Putamen (tissue), 1 donor: ENCODE measurements at places on chromosomes 2 and 18.

DNA sequence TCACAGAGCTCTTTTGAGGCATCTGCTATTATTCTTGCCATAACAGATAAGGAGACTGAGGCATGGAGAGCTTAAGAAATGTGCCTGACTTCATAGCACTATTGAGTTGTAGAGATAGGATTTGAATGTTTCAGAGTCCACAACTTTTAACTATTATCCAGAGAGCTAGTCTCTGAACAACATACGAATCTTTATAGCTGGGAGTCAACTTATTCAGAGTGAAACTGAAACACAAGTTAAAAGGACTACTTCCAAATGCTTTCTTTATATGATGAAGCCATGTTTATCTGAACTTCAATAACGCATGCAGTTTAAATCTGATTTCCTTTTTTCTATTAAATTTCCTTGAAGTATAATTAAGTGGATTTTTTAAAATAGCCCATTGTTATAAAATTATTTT is 268.8 kb downstream of the IKZF2 start:
- no peak for DNase-seq

GRCh38 chr18:78782951-78783563 is 196.6 kb upstream of the SALL3 start:
- DNase-seq, result no peak

DNA sequence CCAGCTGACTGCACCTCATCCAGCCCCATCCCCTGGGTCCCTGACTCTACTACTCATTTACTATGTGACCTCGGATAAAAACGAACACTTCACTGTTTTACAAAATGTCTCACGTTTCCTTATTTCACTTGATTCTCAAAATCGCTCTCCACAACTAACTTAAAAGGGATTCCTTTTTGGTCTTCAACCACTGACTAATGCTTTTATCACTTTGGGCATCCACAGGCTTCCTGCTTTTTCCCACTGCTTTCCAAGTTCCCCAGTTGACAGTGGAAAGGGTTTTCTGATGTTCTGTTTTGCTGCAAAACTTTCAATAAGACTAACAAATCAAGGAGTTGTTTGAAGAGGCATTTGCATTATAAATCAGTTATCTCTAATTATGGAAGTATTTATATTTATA is 24.1 kb downstream of the EIF2AK3 start:
- no peak for DNase-seq

DNA sequence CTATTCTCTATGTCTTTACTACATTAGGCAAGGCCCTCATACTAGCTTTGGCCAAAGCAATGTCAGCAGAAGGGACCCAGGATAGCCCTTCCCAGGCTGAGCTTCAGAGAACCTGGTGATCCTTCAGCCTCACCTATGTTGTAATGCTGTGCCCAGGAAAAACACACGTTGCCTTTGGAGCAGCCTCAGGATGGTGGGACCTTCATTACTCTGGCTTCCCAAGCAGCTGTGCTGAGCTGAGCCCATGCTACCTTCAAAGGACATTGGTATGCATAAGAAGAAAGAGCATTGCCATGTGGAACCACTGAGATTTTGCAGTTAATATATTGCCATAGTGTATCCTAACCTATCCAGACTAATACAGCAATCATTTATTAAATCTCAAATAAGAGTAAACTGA is 756.4 kb upstream of the ID2 start:
- DNase-seq, result no peak

GRCh38 chr2:42769583-42770287 is 5.8 kb upstream of the OXER1 start:
- DNase-seq, result no peak

DNA sequence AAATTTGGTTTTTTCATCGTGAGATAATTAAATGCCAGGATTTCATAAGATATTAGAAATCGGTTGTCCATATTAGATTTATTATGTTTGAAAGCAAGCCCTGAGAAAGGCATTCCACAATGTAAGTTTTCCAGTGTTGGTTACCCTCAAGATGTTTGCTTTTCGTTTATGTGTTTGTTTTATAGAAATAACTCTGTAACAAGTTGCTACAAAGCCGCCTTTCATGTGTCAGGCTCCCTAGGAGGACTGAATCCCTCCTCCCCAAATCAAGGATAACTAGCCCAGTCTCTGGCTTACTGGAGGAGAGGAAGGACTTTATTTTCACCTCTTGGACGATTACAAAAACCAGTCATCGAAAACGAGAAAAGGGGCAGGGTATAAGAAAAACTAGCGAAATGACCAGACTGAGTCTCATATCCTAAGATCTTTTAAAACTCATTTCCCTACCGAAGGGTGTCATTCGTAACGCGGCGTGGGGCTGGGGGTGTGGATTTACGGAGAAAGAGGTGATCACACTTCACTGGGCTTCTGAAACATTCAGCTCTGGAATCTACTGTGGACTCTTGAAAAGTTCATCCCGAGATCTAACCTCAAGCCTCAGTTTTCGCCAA is 1.0 kb upstream of the PEX13 start:
- DNase-seq, result no peak

DNA sequence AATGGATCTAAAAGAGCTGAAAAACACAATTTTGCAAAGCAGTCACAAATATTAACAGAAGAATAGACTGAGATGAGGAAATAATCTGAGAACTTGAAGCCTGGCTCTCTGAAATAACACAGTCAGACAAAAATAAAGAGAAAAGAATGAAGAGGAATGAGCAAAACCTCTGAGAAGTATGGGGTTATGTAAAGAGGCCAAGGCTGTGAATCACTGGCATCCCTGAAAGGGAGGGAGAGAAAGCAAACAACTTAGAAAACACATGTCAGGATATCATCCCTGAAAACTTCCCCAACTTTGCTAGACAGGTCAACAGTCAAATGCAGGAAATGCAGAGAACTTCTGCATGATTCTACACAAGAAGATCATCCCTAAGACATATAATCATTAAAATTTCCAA is 73.5 kb upstream of the LHCGR start:
- no peak for DNase-seq

DNA sequence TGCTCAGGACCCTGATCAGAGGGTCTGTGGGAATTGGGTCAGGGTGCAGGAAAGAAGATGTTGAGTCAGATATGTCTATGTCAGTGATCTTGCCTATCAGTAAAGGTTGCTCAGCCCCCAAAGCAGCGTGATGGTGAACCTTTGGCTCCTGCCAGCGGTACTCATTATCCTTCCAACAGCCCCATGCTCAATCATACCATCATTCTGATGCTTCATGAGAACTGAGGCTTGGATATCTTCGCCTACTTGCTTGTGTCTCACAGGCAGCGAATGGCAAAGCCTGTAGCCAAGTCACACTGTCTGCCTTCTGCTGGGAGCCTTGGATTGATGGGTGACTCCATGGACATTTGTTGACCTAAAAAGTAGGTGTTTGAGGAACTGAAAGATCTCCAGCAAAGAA is 19.0 kb upstream of the TMEM214 start:
- DNase-seq, result no peak

GRCh38 chr2:223357076-223357475 is 245.1 kb downstream of the SCG2 start:
- no peak for DNase-seq

GRCh38 chr2:241425368-241425767 is 69.3 kb downstream of the FARP2 start:
- DNase-seq, result no peak

DNA sequence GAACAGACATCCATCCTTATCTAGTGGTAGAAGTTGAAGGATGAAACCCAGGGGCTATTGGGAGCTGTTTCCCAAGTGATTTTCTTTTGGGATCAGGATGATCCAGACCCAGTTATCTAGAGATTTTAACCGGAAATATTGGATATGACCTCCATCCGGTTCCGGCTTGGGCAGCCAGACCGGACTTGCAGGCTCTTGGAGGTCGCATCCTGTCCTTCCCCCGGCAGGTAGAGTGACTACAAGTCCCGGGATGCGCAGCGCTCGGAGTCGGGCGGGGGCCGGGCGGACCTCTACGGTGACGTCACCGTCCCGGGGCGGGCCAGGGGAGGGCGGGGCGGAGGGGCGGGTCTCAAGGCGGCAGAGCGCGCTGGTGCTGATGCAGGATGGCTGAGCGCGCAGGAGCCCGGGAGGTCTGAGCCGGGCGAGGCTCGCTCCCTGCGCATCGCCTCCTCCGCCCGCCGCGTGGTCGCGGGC is at the start of gene KIF5C:
Gene KIF5C, plus strand, starts transcription at position 360 of the 474 bp plus-strand sequence. CDS start 391 bp downstream, outside the sequence.
- DNase-seq, result peak; percentile 91

- DNase-seq, result no peak
Measured at GRCh38 chr2:84187258-84187657, 271.8 kb downstream of the SUCLG1 start.

DNA sequence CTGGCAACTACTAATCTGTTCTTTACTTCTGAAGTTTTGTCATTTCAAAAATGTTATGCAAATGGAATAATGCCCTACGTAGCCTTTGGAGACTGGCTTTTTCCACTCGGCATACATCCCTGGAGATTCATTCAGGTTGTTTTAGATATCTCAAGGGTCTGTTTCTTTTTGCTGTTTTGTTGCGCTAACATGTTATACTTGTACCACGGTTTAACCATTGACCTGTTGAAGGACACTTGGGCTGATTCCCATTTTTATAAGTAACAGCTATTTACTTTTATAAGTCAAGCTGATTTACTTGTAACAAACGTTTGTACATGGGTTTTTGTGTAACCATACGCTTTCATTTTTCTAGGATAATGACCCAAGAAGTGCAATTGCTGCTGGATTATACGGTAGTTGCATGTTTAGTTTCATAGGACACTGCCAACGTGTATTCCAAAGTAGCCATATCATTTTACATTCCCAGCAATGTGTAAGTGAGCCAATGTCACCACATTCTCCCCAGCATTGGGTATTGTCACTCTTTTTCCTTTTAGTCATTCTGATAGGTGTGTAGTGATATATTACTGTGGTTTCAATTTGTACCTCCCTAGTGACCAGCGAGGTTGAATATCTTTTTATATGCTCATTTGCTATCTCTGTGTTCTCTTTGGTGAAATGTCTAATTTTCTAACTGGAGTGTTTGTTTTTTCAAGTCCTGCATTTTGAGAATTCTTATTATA is 36.5 kb upstream of the STAT4 start:
- DNase-seq, result no peak

DNA sequence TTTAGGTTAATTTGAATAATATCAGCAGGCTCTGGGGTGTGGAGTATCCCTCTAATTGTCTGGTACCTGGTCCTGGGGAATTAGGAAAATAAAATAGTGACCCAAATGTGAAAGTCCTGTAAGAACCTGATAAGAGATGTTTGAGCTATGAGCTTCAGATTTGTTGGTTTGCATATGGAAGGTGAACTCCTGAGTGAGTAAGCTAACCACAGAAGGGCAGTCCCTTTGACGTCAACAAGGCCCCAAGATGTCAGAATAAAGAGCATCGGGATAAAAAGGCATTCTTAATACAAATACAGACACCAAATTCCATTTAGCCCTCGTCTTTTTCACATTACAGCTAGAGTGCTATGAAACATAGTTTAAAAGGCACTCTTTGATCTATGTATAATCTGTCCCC is 1366.3 kb upstream of the TMEFF2 start:
- DNase-seq, result no peak

GRCh38 chr2:241314226-241315092 is 1.0 kb downstream of the HDLBP start:
- DNase-seq, result peak; percentile 12

DNA sequence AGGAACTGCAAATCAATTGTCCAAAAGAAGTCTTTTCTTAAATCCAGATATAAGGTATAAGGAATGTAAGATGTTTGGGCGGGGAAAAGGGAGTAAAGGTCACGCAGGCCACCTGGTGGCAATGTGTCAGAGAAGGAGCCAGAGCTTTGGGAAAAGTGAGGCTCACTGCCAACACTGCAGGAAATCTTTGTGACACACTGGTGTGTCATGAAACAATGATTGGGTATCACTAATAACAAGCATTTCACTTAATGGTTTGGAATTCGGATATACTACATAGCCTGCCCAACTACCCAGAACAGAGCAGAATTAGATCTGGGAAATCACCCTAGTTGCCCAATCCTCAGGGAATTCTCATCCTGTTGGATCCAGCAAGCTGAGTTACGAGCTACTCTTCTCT is 61.0 kb downstream of the RBMS1 start:
- DNase-seq, result no peak

- no peak for DNase-seq
Measured at GRCh38 chr2:3207091-3207491, 170.5 kb downstream of the EIPR1 start.

- DNase-seq, result no peak
Measured at GRCh38 chr2:85579266-85579935, 2.0 kb downstream of the VAMP8 start.

DNA sequence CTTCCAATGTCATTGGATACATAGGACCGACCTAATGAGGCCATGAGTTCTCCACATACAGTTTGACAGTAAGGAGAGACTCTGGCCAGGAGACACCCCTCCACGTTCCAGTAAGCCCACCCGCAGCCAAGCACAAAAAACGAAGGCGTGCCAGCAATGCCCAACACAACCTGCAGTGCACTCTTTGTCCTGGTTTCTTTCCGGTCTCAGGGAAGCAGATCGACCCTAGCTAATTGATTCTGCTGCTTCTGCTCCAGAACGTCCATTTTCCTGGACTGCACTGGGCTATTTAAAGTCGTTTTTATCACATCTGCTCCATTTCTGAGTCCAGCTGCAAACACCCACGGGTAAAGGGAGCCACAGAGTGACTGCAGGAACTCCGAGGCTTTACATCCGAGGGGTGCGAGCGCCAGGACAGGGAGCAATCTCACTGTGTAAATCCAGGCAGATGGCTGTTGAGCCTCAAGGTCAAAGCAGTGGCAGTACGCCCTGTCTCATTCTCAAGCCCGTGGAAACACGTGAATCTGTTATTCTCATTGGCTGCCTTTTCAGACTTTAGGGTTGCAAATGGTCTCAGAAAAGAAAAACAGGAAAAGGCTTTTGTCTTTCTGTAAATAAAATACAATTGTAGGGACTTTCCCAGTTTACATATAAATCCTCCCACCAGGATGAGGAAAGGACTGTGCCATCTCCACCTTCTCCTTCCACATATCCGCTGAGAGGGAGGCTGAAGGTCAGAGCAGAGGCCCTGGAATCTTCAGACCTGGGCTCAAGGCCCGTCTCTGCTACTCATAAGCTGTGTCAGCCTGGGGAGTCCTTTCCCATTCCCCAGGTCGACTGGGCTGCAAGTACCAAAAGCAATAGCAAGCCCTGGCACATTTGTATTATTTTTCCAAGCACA is 40.7 kb downstream of the TMEM163 start:
- DNase-seq, result no peak
